Activated CD4-positive, alpha-beta T cell treated with anti-CD3 and anti-CD28 coated beads for 4 hours (primary cell): ENCODE measurements at places on chromosomes 4 and X.

DNA sequence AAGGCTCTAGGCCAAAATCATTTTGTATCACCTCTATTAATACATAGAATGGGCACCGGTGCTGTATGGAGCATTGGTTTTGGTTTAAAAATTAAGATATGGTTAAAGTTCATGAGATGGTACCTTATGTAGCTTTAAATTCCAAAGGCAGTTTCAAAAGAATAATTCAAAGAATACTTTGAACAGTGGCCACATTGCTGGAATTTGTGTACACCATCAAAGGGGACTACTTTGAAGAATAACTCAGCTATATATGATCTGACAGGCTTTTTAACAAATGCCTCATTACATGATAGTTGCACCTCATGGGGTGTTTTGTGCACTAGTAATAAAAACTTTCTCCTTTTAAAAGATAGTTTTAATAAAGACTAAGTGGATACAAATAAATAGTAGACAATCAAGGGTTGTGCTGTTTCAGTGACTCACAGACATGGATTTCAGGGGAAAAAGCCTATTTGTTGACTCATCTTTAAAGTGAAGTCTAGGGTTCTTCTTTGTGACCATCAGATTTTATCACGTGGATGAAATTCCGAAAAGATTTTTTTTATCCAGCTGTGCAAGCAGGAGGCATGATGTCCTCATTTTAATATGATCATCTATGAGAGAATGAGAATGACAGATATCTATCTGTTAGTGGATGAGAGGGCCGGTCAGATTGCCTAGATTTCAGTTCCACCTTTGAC is 12.8 kb downstream of the MTM1 start:
- no peak for DNase-seq

DNA sequence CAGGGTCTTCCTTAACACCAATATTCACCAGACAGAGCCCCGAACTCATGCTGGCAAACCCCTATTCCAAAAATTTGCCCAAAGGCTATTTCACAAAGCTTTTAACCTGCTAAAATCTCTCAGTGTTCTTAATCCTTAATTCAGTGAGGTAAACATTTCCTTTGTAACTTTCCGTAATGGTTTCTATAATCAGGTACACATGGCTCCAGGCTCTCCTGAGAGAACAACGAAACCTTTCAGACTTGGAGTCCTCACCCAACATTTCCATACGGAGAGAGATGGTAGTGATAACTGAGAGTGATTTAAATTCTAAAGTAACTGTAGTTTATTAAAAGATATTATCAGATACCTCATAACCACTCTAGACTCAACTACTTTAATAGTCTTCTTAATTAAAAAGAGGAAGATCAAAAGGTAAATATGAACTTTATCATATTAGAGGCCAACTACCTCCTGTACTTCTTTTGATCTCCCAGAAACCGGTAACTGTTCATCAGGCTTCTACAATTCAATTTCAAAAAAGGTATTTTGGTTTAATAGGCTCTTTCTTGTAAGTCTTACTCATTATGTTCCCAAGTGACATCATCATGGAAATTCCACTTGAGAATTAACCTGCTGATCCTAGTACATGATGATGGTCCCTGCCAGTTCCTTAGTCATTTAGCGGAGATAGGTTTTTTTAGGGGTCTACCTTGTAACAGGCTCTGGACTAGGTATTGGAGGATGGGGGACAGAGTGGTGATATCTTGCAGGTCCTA is 91.4 kb upstream of the UCP1 start:
- no peak for DNase-seq

GRCh38 chrX:107429090-107429489 is 20.4 kb upstream of the FRMPD3 start:
- peak; percentile 14 for DNase-seq

DNA sequence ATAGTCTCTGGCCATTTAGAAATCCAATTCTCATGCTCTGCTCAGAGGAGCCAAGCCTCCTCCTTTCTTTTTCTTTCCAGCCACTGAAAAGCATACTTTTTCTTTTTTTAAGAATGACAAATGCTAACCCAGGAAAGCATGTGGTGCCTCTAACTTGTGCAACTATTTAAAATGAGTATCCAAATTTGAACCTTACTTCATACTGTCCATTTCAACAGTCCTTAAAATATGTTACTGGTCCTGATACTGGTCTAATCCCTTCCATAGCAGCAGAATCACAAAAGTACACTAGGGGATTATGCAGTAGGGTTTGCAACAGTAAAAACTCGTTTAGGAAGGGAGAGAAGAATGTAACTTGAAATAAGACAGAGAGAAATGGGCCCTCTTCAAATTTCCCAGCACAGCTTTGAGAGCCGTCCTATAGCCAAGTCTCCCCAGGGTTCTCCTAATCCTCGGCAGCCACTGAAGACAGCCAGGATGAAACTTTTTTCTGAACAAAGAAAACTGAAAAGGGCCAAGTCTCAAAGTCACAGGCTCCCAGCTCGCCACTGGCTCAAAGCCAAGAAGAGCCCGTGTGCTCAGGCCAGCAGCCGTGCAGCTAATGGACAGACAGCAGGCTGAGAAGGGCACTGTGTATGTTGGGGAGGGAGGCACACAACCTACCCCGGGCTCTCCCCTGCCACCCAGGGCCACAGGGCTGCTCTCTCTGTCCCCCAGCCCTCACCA is 39.5 kb downstream of the GPC4 start:
- no peak for DNase-seq

DNA sequence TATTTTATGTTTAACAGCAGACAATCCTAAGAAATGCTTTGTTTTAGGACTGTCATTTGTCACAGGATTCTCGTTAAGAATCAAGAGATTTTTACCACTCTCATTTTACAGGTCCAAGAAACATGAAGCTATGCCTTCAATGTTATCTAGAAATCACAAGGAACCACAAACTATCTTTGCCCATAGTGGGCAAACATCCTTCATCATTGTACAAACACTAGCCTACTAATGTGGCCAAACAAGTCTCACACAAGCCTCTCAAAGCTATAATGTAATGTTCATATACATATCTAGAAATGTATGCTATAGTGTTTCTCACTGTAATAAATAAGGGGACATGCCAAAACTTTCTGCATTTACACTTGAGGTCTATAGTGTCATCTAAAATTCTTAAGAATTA is 26.8 kb downstream of the ZMAT1 start:
- no peak for DNase-seq

- no peak for DNase-seq
Observed at GRCh38 chr4:184384810-184385557, 89.4 kb downstream of the IRF2 start.

DNA sequence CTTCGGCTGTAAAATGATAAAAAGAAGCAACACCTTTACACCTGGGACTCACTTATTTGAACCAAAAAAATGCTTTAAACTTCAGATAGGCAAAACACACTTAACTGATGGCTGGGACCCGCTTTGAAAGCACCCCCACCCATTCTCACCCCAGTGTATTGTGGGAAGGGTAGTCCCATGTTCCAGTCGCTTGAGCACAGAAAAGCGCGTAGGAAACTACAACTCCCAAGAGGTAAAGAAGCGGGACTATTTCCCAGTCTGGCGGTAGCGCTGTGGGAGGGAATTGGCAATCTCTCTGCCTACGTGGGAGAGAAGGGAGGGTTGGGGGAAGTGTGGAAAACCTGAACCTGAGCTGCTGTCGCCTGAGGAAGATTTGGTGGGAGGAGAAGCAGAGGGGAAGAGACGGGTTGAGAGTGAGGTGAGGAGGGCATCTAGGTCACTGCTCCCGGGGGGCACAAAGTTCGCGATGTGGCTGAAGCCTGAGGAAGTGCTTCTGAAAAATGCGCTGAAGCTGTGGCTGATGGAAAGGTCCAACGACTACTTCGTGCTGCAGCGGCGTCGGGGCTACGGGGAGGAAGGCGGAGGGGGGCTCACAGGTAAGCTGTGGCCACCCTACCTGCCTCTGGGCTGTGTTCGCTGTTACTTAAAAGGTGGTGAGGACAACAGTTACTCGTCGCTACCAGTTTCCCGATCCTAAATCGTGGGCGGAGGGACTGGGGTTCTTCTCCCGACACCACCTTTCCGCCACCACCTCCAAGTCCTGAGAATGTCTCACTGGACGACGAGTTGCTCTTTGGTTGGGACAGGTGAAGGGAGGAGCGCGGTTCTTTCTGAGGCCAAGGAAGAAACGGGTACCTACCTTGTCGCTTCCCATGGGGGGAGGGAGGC is at the start of gene TBC1D8B:
Gene TBC1D8B (plus strand): TSS at position 286 of the 888 bp plus-strand sequence. CDS start 181 bp downstream, at position 467.
- peak; percentile 3 for DNase-seq

DNA sequence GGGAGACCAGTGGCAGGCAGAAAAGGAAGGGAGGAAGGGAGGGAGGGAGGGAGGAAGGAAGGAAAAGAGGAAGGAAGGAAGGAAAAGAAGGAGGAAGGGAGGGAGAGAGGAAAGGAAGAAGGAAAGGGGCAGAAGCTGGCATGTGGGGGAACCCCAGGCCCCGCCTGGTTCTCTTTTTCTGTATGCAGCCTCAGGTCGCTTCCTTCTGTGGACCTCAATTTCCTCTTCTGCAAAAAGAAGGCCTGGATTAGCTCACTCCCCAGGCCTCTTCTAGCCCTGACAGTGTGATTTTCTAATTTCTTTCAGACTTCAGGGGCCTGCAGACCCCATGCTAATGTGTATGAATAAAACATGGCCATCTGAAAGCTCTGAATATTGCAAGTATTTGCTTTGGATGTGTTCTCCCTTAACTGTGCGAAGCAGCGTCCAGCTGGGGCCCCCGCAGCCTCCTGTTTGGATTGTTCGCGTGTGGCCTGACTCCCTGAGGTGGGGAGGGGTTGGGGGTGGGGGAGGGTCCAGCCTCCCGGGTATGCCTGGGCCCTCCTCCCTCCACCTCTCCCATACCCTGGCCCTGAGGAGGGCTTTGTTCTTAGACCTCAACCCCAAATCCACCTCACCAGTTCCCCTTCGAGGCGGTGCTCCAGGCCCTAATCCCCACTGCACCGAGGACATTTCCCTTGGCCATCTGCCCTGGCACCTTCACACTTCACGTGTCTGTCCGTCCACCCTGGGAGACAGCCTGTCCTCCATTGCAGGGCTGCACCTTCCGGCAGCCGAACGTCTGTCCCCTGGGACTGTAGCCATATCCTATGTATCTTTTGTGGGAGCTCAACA is 199.9 kb upstream of the ATP6AP2 start:
- no peak for DNase-seq
